ENCODE measurements at places on chromosomes 16 and 17.

- DNase-seq = peak; percentile 77
These were observed 11.7 kb upstream of the SLC47A2 start for GRCh38 chr17:19728084-19728495.

DNA sequence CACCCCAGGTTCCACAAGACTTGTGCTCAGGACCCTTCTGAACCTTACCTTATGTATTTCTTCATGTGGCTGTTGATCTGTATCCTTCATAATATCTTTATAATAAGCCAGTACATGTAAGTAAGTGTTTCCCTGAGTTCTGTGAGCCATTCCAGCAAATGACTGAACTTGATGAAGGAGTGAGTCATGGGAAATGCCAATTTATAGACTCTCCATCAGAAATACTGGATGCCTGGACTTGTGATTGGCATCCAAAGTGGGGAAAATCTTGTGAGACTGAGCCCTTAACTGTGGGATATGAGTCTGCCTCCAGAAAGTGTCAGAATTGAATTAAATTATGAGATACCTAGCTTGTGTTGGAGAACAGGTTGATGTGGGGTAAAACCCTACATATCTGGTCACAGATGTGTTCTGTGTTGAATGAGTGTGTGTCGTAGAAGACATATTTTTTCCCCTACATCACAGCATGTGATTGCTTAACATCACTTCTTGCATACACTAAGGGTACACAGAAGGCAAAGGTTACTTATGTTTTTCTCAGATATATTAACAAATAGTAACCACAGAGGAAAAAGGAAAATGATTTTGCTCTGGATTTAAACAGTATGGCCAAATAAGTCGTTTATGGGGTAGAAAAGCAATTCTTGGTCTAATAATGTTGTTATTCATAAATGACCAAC lies 70.2 kb upstream of the NETO2 start:
- peak; percentile 49 for DNase-seq

DNA sequence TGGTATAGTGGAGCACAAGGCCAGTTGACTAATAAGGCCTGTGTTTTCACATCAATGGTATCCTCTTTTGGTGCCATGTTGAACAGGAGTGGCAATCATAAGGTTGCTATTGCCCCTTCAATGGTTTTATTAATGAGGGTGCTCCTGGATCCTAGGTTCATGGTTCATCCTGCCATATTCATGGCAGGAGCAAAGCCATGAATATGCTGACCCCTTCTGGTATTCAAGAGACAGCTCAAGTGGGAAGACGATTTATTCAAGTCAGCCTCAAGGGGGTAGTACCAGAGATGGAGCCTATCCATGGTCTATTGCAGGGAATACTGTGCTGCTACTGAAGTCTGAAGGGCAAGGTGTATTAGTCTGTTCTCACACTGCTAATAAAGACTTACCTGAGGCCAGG lies 2.6 kb downstream of the ABCA9 start:
- no peak for DNase-seq

- peak; percentile 34 for DNase-seq
These were observed 111.9 kb upstream of the CORO6 start for GRCh38 chr17:29734640-29735039.

DNA sequence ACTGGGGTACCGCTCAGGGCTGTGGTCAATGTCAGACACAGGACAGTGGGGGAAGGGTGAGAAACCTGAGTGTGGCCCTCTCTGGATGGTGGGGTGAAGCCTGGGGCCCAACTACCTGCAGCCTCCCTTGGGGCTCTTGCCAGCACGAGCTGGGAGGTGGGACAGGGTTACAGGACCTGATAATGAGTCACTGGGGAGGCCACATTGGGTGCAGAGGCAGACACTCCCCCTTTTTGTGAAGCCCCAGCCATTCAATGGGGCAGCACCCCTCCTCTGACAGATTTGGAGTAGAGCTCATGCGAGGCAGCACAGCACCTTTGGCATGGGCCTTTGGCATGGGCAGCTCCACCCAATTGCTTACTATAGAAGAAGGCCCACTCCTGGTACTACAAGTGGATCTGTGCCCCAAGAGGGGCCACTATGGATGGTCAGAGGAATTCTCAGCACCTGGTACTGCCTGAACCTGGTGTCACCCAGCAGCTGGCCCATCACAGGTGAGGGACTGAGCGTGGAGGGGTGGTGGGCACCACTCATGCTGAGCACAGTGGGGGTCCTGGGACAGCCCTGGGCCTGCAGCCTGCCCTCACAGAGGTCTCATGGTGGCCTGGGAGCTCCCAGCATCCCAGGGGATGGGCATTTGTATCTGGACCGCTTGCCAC lies 45.2 kb upstream of the SMPD3 start:
- DNase-seq = no peak

- peak; percentile 38 for DNase-seq
These were observed 10.9 kb downstream of the ZNF18 start for GRCh38 chr17:11986179-11986941.

- DNase-seq = no peak
These were observed 101.0 kb upstream of the SHISA6 start for GRCh38 chr17:11140043-11140442.

GRCh38 chr17:22411185-22411784 lies 719.0 kb downstream of the KCNJ18 start:
- no peak for DNase-seq

GRCh38 chr16:47519996-47520679 lies 59.0 kb downstream of the PHKB start:
- DNase-seq = no peak

DNA sequence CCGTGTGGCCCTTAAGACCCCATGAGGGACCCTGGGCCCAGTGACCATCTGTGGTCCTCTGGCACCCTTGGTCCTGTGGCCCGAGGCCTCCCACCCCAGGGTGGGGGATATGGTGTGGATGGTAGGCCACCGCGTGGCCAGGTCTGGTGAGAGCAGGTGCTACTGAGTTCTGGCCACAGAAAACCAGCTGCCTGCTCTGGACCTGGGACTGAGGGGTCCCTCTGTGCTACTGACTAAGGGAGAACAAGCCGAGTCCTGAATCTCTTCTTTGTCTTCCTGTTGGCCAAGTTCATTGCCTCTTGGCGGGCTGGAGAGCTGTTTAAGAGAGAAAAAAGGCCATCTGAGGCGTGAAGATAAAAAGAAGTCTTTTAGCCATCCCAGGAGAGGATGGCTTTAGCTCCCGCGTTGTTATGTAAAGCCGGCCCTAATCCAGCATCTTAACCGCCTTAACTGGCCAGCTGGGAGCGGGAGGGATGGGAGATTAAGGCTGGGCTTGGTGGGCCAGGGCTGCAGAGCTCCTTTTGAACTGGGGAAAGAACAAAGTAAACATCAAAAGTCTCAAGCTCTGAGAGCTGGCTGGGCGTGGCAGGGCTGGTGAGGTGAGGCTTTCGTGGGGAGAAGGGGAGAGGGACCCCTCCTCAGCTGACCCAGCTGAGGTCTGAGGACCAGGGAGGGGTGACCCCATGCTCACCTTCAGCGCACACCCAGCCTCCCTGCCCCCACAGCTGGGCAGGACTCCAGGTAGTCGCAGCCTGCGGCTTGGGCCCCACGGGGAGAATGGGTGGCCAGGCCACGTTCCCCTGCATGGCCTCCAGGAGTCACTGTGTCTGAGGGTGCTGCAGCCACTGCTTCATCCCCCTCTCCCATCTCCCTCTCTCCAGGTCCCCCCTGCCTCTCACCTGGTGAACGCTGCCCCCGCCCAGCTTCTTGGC lies 62.4 kb downstream of the NKD1 start:
- no peak for DNase-seq

GRCh38 chr16:4494746-4495490 lies 18.7 kb downstream of the HMOX2 start:
- DNase-seq = peak; percentile 80

- no peak for DNase-seq
These were observed 8.6 kb upstream of the ACSF3 start for GRCh38 chr16:89084814-89085612.

DNA sequence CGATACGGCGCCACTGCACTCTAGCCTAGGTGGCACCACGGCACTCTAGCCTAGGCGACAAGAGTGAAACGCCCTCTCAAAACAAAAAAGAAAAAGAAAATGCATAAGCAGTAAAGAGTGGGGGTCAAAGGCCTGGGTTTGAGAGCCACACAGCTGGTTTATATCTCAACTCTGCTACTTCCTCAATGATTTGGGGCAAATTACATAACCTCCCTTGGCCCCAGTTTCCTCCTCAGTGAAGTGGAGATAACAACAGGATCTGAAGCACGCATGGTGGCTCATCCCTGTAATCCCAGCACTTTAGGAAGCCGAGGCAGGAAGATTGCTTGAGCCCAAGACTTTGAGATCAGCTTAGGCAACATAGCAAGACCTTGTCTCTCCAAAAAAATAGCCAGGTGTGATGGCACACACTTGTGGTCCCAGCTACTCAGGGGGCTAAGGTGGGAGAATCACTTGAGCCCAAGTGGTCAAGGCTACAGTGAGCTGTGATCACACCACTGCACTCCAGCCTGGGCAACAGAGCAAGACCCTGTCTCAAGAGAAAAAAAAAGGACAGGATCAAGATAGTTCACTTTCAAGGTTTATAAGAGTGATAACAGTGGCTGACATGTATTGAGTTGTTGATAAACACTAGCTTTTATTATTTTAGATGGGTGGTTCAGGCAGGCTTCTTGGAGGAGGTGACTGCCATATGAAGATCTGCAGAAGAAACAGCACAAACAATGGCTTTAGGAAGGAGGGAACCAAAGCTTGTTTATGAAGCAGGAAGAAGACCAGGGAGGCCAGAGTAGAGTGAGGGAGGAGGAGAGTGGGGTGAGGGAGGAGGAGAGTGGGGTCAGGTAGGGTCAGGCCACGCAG lies 8.5 kb upstream of the COG1 start:
- no peak for DNase-seq

DNA sequence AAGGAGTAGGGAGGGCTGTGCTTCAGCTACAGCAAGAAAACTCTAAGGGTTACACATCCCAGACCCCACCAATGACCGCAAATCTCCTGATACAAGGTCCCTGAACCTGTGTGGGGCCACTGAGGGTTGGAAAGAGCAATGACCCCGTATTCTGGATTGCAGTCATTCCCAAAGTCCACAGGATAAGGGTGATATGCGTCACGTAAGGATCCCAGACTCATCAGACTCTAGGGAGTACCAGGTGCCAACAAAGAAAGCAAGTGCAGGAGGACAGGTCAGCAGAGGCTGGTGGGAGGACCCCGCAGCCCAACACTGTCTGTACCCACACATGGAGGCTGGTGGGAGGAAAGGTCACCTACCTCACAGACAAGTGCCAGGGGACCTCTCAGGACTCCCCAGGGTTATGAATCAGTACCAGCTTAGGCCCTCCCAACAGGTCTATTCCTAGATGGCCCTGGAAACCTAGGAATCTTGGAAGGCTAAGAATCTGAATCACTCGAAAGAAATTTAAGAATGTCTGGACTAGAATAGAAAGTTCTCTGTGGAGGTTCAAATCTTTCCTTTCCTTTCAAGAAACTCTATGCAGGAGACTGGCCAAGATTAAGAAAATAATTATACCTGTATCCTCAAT lies 16.2 kb downstream of the PITPNA start:
- no peak for DNase-seq

- no peak for DNase-seq
These were observed 11.2 kb downstream of the FOXF1 start for GRCh38 chr16:86521236-86522197.

GRCh38 chr17:19935169-19935568 lies 42.5 kb downstream of the AKAP10 start:
- DNase-seq = peak; percentile 47

DNA sequence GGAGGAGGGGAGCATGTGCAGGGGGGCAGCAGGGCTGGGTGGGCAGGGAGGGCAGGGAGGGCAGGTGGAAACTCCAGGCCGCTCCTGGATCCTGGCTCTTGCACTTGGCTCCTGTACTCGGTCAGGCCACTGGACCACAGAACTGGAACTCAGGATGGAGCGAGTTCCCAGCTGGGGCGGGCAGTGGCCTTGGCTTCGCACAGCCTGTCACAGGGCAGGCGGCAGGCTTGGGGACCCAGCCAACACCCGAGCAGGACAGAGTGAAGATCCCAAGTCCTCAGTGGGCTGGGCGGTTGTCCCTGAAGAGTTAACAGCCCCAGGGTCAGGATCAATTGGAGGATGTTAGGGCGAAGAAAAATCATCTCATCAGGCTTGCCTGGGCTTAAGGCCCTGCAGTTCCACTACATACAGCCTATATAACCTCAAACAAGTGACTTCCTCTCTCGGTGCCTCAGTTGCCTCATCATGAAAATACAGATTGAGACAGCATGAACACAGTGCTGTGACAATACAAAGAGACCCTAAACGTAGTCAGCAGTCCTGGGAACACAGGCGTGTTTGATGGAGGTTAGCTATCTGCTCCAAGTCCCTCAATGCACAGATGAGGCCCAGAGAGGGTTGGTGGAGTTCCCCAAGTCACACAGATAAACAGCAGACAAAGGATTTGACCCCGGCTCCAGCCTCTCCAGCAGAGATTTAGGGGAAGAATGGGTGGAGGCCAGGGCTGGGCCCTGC lies 21.9 kb downstream of the ZNF423 start:
- DNase-seq = no peak

- DNase-seq = peak; percentile 74
These were observed 18.8 kb downstream of the ADORA2B start for GRCh38 chr17:15963670-15964110.

GRCh38 chr17:73887739-73888138 lies 243.5 kb upstream of the SDK2 start:
- DNase-seq = no peak

- DNase-seq = no peak
These were observed 66.0 kb downstream of the CACNG3 start for GRCh38 chr16:24322106-24322505.

DNA sequence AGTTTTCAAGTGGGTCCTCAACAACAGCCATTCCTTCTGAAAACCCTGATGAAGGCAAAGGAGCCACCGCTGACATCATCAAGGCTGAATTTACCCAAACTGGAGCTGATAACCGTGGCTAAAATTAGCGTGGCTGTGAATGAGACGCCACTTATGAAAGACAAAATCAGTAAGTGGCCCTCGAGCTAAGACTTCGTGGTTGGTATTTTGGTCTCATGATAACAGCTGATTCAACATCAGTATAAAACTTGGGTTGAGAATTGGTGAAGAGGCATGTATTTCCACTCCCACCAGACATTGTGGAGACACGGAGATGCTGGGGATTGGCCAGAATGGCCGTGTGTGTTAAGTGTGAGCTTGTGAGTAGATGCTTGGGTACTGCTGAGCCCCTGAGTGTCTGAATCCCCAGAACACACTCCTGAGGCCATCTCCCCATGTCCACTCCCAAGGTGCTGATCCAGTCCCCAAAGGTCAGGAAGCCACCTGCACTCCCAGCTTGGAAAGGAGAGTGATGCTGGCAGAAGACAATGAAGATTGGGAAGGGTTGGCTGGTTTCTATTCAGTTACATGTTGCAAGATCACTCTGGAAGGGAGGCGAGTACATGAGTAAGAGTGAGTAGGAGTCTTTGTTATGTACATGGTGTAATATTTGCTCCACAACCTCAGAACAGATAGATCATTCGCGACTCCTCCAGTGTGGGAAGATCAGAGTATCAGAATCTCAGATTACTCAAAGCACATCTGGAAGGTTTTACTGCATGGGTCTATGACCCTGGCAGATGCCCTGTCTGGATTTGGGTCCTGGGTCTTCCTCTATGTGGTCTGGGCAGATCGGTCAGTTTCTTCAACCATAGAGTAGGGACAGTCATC lies 207.7 kb downstream of the HS3ST3A1 start:
- DNase-seq = peak; percentile 93
